GM13976 (cell line): ENCODE measurements at places on chromosomes 7 and 10.
A peak's percentile ranks its signal among the peaks of the same experiment; 100 is the strongest.

GRCh38 chr10:71213761-71214440, 1.5 kb downstream of the UNC5B start:
- DNase-seq = peak; percentile 33

- no peak for DNase-seq
Measured at GRCh38 chr7:1898628-1899185, 228.6 kb downstream of the ELFN1 start.

GRCh38 chr10:94205396-94205831, 157.3 kb downstream of the NOC3L start:
- no peak for DNase-seq

GRCh38 chr7:31345421-31345820, 4.9 kb upstream of the NEUROD6 start:
- no peak for DNase-seq

- DNase-seq = peak; percentile 83
Measured at GRCh38 chr7:100132697-100133151, 6.0 kb downstream of the MBLAC1 start.

DNA sequence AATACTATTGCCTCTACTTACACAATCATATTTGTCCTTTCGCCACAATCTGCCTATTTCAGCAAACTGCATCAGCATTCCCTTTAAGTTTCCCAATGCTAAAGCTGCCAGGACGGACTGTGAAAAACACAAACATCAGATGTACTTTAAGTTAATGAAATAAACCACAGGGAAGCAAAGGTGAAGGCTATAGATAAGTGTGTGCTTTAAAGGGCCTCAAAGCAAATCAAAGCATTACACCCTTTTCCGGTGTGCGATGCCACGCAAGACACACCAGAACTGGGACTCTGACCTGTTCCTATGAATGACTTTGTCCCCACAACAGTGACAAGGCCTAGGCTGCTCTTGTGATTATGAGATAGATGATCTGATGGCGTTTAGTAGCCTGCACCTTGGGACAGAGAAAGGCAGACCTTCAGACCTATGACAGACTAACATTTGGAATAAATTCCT, 23.4 kb downstream of the SLC26A3 start:
- no peak for DNase-seq

DNA sequence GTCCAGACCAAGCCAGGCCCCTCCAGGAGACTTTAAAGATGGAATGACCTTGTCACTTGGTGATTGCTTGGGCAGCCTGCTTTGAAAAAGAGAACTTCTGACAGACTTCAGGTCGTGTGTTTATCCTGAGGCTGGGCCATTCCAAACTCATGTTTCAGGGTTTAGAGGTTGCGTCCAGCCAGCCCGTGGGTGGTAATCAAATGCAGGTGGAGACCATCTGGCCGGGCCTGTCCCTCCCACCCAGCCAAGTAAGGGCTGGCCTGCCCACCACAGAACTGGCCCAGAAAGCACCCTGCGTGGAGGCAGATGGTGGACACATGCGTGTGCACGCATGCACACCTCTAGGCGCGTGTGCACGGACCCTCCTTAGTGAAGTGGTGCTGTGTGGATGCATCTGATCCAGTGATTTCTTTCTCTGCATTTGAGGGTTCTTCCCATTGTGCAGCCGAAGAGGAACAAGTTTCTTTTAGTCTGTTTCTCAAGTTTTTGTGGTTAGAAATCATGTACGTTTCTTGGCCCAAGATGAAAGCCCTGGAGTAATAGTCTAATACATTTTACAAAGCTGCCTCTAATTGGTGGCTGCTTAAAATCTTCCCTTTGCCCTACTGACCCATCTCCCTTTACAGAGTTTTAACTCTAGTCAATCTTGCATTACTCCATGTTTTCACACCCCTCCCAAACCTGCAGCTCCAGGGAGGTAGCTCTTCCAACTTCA, 43.0 kb downstream of the SUFU start:
- no peak for DNase-seq

GRCh38 chr7:32032211-32032610, 38.0 kb downstream of the PDE1C start:
- no peak for DNase-seq

- peak; percentile 27 for DNase-seq
Measured at GRCh38 chr10:62554632-62555199, 180.5 kb downstream of the ZNF365 start.

- DNase-seq = no peak
Measured at GRCh38 chr7:128841171-128841690, 11.0 kb downstream of the FLNC start.

GRCh38 chr7:47529826-47530555, 51.9 kb downstream of the TNS3 start:
- DNase-seq = no peak

DNA sequence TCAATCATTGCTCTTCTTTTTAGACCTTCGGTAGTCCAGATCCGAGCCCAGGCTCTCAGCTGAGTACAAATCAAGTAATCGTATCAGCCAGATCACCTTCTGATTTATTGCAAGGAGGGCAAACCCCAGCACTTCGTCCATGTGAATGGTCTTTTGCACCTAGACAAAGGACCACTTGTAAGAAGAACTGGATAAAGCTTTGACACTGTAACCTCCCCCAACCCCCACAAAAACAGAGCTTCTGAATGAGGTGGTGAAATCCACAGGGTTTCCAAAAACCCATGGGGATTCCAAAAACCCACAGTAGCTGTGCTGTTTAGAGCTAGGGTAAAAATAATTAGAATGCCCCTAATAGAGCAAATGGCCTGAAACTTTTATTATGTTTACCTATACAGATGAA, 148.8 kb upstream of the ODAD2 start:
- DNase-seq = no peak

GRCh38 chr7:101373812-101374614, 11.3 kb downstream of the COL26A1 start:
- DNase-seq = no peak

GRCh38 chr7:15439853-15440252, 122.0 kb downstream of the AGMO start:
- no peak for DNase-seq

DNA sequence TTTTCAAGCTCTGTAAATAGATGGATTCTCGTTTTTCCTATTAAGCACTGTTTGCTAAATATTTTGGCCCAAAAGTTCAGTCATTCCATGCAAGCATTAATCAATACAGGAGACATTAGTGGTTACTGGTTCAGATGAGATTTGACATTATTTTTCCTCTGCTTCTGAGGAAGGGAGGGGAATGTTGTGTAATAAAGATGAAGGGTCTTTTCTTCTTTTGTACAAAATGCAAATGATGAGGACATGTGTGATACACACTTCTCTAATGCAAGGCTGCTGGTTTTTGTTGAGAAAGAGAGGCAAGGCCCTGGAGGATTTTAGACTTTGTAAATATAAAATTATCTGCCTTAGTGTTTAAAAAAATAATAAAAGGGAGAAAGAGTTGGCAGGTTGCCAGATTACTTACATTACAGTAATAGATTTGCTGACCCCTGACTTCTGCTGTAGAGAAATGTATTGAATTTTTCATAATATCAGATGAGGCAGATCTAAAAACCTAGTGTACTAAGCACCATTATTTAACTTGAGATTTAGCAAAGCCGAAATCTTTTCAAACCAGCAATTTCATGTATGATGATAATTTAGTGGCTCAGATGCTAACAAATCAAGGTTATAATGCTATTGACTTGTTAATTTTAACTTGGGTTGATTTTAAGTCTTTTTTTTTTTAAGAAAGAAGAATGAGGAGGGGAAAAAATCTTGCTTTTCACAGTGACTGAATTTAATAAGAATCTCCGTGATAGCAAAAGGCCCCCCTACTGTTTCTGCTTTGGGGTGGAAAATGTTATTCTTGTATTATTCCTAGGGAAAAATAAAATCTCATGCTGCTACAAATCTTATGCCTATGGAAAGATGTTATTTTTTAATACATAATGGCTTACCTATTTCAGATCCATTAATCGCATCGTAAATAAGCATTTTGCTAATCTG, 180.1 kb downstream of the ARID5B start:
- no peak for DNase-seq

DNA sequence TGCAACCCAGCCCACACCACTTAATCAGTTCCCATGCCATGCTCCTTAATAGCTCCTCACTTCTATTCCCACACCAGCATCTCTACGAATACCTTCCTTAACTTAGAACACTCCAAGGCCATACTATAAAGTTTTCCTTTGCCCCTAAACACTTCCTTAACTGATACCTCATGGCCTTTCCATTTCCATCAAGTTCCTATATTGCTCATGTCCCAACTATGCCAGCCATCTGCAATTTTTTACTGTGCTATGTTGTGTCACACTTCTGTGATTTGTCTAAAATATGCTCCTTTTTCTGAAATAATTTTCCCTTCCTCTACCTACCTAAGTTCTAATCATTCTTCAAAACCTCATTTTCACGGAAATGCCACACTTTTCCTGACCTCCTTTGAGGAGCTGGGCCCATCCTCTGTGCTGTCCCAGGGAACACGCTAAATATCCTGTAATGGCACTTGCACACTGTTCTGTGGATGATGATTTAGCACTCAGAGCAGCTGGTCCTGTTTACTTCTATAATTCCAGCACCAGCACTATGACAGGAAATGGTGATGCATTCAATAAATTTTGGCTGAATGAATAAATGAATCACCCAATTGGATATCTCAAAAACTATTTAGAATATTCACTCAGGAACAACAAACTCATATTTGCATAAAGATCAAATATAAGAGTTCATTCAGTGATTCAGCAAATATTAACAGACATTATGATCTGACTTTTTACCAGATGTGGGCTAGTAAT, 266.5 kb upstream of the HGF start:
- no peak for DNase-seq

GRCh38 chr7:28615091-28615490, 202.8 kb downstream of the CREB5 start:
- DNase-seq = no peak

DNA sequence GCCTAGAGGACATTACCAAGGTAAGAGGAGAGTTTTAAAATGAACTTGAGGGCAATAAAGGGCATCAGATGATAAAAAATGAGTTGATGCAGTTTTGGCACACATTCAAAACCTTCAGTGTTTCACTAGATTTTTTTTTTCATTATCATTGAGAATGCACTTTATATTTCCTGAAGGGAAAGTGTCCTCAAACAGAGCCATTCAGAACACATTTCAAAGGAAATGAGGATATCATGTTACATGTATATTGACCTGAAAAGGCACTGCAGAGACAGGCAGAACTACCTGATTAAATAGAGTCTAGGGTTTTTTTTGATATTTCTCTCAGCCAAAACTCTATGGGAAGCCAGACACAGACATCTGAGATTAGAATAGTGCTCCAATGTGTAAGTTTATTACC, 454.0 kb downstream of the NEBL start:
- DNase-seq = no peak

- no peak for DNase-seq
Measured at GRCh38 chr10:112282086-112282485, 1.1 kb upstream of the TECTB start.

DNA sequence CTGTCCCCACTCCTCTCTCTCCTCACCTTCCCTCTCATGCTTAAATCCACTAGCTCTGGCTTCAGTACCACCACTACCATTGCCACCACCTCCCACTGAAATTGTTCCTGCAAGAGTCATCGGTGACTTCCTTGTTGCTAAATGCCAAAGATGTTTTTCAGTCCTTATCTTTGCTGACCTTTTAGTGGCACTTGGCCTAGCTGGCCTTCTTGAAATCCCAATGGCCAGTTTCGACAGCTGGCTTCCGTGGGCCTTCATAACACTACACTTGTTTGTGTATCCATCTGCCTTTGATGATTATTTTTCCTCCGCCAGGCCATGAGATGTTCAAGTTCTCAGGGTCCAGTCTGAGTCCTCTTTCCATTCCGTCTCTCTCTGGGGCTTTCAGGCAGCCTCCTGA, 118.2 kb upstream of the NANOS1 start:
- DNase-seq = no peak

DNA sequence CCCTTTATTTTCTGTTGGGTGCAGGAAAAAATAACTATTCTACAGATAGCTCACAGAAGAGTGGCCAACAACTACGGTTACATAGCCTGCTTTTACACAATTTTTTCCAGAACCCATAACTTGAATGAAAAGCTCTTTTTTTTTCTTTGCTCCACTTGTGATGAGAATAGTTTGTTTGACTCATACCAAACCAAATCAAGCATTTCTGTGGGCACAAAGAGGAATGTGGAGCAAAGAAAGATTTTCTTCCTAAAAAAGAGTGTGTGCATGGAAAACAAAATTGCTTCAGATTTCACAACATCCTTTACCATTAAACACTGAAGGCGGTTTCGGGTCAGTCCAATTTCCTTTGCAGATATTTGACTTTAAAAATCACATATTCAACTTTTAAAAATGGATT, 54.8 kb upstream of the RAB11FIP2 start:
- no peak for DNase-seq

DNA sequence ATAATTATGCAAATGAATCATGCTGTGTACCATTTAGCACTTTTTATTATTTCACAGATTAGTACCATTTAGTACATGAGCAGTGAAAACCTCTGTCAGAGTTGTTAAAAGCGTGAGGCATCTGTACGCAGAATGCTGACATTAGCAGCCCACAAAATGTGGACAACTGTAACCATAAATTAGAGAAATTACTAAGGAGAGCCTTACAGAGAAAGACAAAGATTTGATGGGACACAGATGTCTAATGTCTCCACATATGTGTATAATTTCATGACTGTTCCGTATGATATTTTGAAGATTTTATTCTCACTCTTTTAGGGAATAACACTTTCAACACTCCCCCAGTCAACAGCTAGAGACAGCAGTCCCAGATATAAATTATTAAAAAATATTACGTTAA, 414.0 kb upstream of the ANKRD30A start:
- no peak for DNase-seq

- no peak for DNase-seq
Measured at GRCh38 chr10:11015446-11015934, 2.2 kb upstream of the CELF2 start.

DNA sequence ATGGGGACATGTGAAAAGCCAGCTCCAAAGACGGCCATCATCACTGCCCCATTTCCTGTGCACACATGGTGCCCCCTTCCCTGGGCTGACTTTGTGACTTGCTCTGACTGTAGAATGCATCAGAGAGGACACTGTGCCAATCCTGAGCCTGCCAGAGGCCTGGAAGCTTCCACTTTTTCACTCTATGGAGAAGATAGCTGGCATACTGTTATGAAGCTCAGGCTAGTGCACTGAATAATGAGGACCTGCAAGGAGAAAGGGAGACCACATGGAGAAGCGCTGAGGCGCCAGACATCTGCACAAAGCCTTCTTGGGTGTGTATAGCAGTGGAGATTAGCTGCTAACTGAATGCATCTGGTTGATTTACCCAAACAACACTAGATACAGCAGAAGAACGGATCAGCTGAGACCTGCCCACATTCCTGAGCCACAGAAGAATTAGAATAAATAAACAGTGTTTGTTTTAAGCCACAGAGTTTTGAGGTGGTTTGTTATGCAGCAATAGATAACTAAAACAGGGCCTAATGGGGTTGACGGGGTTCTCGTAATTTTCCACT, 58.9 kb upstream of the C10orf90 start:
- no peak for DNase-seq

GRCh38 chr10:87092861-87093631, 1.6 kb downstream of the GLUD1 start:
- DNase-seq = no peak

GRCh38 chr7:37037286-37037685, 313.0 kb upstream of the AOAH start:
- no peak for DNase-seq
